ENCODE measurements at places on chromosomes 13 and 19.

DNA sequence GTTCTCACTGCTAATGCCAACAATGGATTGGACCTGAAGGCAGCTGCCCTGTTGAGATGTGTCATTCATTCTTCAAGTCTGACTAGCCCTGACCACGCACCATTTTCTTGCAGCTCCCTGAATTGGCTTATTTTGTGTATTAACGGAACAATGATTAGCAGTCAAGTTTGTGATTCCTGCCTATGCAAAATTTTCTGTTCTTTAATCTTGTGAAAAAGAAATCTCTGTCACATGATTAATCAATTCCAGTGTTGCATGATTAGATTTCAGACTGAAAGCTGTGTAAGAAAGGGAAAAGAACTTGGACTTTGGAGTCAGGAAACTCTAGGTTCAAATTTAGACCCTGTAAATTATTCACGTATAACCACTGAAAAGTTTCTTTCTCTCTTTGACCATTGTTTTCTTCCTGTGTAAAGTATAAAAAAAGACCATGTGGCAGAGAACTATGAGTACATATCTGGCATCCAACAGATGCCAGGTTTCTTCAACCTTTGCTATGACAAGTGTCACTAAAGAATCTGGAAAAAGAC is 64.5 kb upstream of the SLC10A2 start:
- no peak for DNase-seq

GRCh38 chr13:100523411-100523810 is 65.2 kb downstream of the GGACT start:
- DNase-seq: no peak

DNA sequence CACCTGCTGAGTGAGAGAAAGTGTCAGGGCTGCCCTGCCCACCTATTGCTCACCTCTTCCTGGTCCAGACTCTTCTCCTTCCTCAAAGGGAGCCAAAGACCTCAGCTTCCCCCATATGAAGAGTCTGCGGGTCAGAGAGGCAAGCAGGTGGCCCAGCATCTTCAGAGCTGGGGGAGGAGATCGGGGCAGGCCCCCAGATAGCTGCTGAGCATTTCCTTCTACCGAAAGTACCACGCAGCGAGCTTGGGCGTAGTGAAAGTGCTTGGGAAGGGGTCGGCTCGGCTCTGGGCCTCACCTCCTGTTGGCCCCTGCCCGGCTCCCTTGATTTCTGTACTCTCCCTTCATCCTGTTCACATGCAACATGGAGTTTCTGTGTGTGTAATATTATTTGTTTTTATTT is 12.2 kb upstream of the ZNF536 start:
- DNase-seq: no peak

DNA sequence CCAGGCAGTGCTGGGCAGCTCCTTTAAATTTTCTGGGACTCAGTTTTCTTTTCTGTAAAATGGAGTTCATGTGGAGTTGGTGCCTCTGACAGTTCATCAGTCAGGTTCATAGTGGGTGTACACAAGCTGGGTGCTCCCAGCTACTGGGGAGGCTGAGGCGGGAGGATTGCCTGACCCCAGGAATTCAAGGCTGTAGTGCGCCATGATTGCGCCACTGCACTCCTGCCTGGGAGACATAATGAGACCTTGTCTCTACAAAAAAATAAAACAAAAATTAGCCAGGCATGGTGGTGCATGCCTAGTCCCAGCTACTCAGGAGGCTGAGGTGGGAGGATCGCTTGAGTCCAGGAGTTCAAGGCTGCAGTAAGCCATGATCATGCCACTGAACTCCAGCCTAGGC is 21.1 kb downstream of the IQCN start:
- no peak for DNase-seq

- no peak for DNase-seq
These were observed 89.0 kb upstream of the ZNF507 start for GRCh38 chr19:32256341-32256975.

GRCh38 chr19:50890422-50891252 is 17.4 kb downstream of the KLK2 start:
- no peak for DNase-seq

DNA sequence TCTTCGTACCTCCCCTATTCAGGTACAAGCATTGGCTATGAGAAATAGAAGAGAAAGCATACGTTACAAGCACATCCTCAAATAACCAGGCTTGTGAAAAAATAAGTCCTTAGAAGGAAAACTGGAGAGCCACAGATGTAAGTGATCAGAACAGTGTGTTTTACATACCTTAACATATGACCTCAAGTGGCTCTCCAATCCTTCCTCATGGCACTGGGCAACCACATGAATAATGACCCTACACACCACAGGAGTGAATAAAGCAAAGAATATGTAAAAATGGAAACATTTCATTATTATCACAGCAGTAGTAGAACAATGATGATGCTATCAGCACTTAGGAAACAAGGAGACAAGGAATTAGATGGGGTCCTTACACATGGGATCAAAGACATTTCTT is 96.5 kb downstream of the DOCK9 start:
- no peak for DNase-seq

GRCh38 chr13:99640260-99640659 is 139.0 kb downstream of the TM9SF2 start:
- no peak for DNase-seq

- no peak for DNase-seq
These were observed 179.4 kb downstream of the FGF9 start for GRCh38 chr13:21850013-21851006.

- DNase-seq: no peak
These were observed 12.0 kb downstream of the DLEU7 start for GRCh38 chr13:50831512-50831911.

GRCh38 chr13:67223742-67224141 is 6.4 kb downstream of the PCDH9 start:
- no peak for DNase-seq

DNA sequence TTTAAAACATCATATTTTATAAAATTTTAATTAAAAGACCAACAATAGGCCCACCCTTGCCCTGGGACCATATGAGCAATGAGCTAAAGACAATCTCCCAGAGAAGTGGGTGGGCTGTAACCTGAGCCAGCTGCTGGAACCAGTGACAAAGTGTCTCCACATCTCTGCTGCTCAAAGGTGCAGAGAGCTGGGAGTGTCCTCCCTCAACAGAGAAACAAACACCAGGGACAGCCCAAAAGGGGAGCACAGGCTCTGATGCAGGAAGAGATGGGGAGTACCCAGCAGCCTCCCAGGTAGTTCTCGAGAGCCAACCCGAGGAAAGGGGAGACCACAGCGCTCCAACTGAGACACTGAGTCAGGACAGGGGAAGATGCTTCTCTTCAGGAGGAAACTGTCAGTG is 39.1 kb downstream of the DOCK9 start:
- DNase-seq: no peak

Measured in activated T-cell treated with anti-CD3 and anti-CD28 coated beads, Interleukin-2, amount 50 U/mL, for 1 hour (primary cell).